ENCODE measurements at places on chromosomes 12 and 14. TPM values are rescaled to one million over a fixed set of nuclear protein-coding genes. Genes with fewer than 3 reads are reported as not detected.

Gene CCND2
- total RNA-seq: 25.3 TPM

Gene C14orf132
- total RNA-seq: 34.4 TPM

Gene NEDD1
- total RNA-seq: 29.4 TPM

Gene BCL2L2
- 17.9 TPM for total RNA-seq

Gene IRAK3
- total RNA-seq: 28.3 TPM

Gene NTN4
- total RNA-seq: 160 TPM

Gene DHRS2
- 0.22 TPM for total RNA-seq

Gene MARCHF9
- 1.2 TPM for total RNA-seq

Gene KRT6C
- total RNA-seq: not detected

Gene SLC6A15
- 0.11 TPM for total RNA-seq

Gene SLC39A5
- not detected for total RNA-seq

Gene DLST
- 64.5 TPM for total RNA-seq

Gene NKX2-8
- not detected for total RNA-seq

Gene ITGB7
- total RNA-seq: 1.3 TPM

Gene EIF2S3B
- 4.0 TPM for total RNA-seq

Gene KRT77
- total RNA-seq: not detected

Gene AKAP3
- 4.0 TPM for total RNA-seq

Gene MIS18BP1
- total RNA-seq: 37.6 TPM

Gene ART4
- total RNA-seq: 0.11 TPM

Gene FAM181A
- not detected for total RNA-seq

Gene M6PR
- 91.0 TPM for total RNA-seq

Gene TAS2R7
- not detected for total RNA-seq

Gene CMKLR1
- total RNA-seq: 121 TPM

Gene IFT81
- total RNA-seq: 16.1 TPM

Gene TBC1D30
- total RNA-seq: 0.13 TPM

Gene CRACR2A
- total RNA-seq: 3.6 TPM

Gene SERPINA12
- not detected for total RNA-seq

Gene MYG1
- 34.8 TPM for total RNA-seq

Gene GNPTAB
- total RNA-seq: 59.1 TPM

Gene KCNH3
- total RNA-seq: under 0.01 TPM

Gene KRT2
- not detected for total RNA-seq

Gene PTHLH
- total RNA-seq: 0.26 TPM

Gene IL26
- 4.5 TPM for total RNA-seq

Gene PTPN21
- 25.9 TPM for total RNA-seq

Gene LRP1-AS
- total RNA-seq: not detected

Gene CEP83
- total RNA-seq: 27.4 TPM

Gene BCL11B
- total RNA-seq: not detected

Gene CLEC9A
- not detected for total RNA-seq

Gene P2RX2
- total RNA-seq: not detected

Gene RABGGTA
- 17.9 TPM for total RNA-seq

Gene PLA2G1B
- not detected for total RNA-seq

Gene ATN1
- total RNA-seq: 9.7 TPM

Gene PARPBP
- 11.1 TPM for total RNA-seq

Gene CD163
- not detected for total RNA-seq

Gene POLE2
- total RNA-seq: 13.1 TPM

Gene PRR4
- 4.2 TPM for total RNA-seq

Gene INSM2
- total RNA-seq: not detected

Gene RAD9B
- 1.4 TPM for total RNA-seq

Gene FBLN5
- 32.3 TPM for total RNA-seq

Gene PLEKHG3
- 15.5 TPM for total RNA-seq
